ENCODE measurements at places on chromosomes 7 and 10.

DNA sequence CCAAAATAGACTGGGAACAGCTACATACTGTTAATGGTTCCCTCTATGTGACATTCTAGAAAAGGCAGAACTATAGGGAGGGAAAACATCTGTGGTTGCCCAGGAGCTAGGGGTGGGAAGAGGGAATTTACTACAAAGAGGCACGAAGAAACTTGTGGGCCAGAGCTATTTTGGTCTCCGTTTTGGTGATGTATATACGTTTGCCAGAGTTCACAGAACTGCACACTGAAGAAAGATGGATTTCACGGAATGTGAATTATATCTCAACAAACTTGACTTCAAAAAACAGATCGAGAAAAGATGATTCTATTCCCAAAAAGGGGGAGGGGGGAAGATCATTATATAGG, 386 bp upstream of the AS3MT start:
- peak overlapping the region; percentile 7 for H3K27ac ChIP-seq
- no peaks in the 10 kb centered on the region for H3K4me1 ChIP-seq
- DNase-seq: no peak
- H3K4me3 ChIP-seq: peak overlapping the region; percentile 52
- peaks cover 9% of the 10 kb centered on the region for H3K36me3 ChIP-seq

DNA sequence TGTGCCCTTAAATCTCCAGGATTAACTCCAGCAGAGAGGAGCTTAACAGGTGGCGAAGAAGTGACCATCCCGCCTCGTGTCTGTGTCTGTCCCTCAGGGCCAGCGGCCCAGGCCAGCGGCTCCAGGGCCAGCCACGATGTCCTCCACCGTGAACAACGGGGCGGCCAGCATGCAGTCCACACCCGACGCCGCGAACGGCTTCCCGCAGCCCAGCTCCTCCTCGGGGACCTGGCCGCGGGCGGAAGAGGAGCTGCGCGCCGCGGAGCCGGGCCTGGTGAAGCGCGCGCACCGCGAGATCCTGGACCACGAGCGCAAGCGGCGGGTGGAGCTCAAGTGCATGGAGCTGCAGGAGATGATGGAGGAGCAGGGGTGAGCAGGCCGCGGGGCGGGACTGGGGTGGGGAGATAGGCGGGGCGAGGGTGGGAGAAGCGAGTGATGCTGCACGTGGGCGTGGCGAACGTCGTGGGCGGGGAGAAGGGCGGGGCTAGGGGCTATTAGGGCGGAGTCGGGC, 33.3 kb downstream of the SRRM3 start:
- H3K27ac ChIP-seq: no peak overlapping the region
- no peak overlapping the region for H3K4me3 ChIP-seq
- H3K4me1 ChIP-seq: peaks cover 9% of the 10 kb centered on the region
- DNase-seq: no peak

GRCh38 chr7:22588351-22588750, 88.4 kb upstream of the STEAP1B start:
- DNase-seq: no peak
- H3K36me3 ChIP-seq: no peaks in the 10 kb centered on the region
- no peaks in the 10 kb centered on the region for H3K27me3 ChIP-seq
- no peak overlapping the region for H3K4me3 ChIP-seq

GRCh38 chr10:131436458-131436857, 124.9 kb upstream of the TCERG1L start:
- no peak overlapping the region for H3K27ac ChIP-seq
- no peaks in the 10 kb centered on the region for H3K36me3 ChIP-seq
- DNase-seq: no peak
- no peak overlapping the region for H3K4me3 ChIP-seq

DNA sequence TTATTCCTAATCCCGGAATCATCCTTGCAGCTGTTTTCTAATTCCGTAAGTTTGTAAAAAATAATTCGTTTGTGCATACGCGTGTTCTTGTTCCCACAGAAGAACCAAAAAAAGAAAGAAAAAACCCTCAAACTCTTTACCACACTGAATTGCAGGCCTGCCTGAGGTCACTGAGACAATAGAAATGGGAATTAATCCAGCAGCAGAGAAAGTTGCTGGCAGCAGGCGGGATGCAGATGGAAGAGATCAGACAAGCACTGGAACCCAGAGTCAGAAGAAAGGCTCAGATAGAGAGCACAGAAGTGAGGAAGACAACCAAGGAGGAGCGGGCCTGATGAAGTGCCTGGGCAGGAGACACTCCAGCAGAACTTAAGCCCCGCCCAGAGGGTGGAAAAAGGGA, 141.5 kb upstream of the VWC2 start:
- no peak for DNase-seq
- H3K36me3 ChIP-seq: no peaks in the 10 kb centered on the region
- no peaks in the 10 kb centered on the region for H3K27me3 ChIP-seq
- no peak overlapping the region for H3K27ac ChIP-seq
- no peak overlapping the region for H3K4me3 ChIP-seq

DNA sequence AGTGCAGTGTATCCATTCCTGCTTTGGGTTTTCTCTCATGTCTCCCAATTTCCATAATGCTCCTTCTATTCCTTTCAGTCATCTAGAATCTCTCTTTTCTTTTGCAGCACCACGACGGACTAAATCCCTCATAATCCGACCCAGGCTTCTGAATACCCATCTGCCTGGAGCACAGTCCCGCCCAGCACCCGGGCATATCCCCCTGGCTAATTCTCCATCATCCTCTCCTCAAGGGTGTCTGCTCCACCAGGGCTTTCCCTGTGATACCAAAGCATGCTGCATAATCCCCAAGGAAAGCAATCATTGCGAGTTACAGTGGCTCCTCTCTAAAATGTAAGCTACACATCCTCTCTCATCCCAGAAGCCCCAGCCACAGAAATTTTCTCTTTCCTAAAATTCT, 321.9 kb downstream of the CCDC3 start:
- no peaks in the 10 kb centered on the region for H3K27me3 ChIP-seq
- no peak overlapping the region for H3K27ac ChIP-seq
- no peaks in the 10 kb centered on the region for H3K36me3 ChIP-seq
- no peak for DNase-seq
- no peaks in the 10 kb centered on the region for H3K4me1 ChIP-seq
- no peak overlapping the region for H3K4me3 ChIP-seq

GRCh38 chr7:150620617-150621371, 11.4 kb downstream of the GIMAP6 start:
- H3K27me3 ChIP-seq: no peaks in the 10 kb centered on the region
- no peak overlapping the region for H3K4me3 ChIP-seq
- DNase-seq: no peak
- no peaks in the 10 kb centered on the region for H3K36me3 ChIP-seq
- no peaks in the 10 kb centered on the region for H3K4me1 ChIP-seq
- no peak overlapping the region for H3K27ac ChIP-seq

- peak overlapping the region; percentile 90 for H3K27ac ChIP-seq
- no peak overlapping the region for H3K4me3 ChIP-seq
- peak; percentile 40 for DNase-seq
- no peaks in the 10 kb centered on the region for H3K36me3 ChIP-seq
These were observed 221.3 kb downstream of the ARHGAP12 start for GRCh38 chr10:31707093-31708039.

DNA sequence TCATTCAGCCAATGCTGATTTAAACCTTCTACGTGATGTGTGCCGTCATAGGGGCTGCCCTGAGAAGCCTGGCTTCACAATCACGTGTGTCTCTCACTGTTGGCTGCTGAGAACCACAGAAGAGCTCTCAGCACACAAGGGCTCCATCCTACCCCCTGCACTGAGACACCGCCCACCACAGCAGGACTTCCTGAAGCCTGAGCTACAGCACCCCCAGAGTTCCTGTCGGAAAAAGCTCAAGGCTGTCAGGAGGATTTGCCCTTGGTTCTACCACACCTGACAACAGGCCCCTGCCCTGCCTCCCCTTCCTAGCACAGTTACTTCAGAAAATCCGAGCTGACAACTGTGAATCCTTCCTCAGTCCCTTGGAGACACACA, 191.9 kb downstream of the MAD1L1 start:
- H3K36me3 ChIP-seq: no peaks in the 10 kb centered on the region
- H3K27me3 ChIP-seq: no peaks in the 10 kb centered on the region
- DNase-seq: no peak
- H3K4me1 ChIP-seq: no peaks in the 10 kb centered on the region

- H3K27ac ChIP-seq: no peak overlapping the region
- no peaks in the 10 kb centered on the region for H3K4me1 ChIP-seq
- DNase-seq: no peak
These were observed 23.4 kb downstream of the ACSM6 start for GRCh38 chr10:95217476-95217875.

DNA sequence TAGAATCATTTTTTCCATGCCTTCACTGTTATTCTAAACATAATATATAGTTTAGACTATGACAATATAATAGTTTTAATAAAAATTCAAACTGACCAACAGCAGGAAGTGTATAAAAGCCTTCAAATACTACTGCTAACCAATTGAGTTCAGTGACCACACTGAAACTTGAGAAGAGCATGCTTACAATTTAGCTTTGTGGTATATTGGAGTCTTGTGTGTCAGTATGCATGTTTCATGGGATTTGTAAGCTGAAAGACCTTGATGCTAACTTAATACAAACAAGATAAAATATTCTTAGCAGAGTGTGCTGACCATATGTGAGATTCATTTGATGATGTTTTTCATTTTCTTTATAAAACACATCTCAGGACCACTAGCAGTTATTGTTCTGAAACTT, 395.5 kb downstream of the SUGCT start:
- no peak overlapping the region for H3K4me3 ChIP-seq
- no peaks in the 10 kb centered on the region for H3K4me1 ChIP-seq
- no peaks in the 10 kb centered on the region for H3K27me3 ChIP-seq
- no peak for DNase-seq

DNA sequence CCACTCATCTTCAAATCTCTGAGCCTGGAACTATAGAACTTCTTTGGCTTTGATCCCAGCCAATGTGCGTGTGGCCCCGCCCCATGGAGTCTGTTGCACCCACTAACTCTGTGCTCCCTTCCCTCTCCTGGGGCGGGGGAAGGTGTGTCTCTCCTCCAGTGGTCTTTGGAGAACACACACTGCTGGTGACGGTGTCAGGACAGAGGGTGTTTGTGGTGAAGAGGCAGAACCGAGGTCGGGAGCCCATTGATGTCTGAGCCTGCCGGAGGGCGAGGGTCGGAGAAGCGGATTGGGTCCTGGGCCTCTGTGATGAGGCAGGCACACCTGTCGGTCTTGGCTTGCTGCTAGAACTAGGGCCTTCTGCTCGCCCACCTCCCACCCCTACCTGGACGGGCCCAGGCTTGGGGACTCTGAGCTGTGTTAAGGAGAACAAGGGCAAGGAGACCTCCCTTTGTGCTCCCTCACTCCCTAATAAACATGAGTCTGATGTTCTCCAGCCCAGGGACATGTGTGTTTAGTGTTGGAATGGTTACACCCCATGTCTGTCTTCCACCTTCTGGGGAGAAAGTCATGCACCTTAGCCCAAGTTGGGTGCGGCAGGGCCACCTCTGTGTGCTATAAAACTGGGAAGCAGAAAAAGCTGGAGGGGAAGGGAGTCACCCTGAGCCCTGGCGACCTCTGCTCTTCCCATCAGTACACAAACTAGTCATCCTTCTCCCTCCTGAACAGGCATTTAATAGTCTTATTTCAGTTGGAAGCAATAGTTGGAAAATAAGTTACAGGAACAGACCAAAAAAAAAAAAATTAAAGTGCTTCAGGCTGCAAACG, 4.6 kb downstream of the TRAPPC14 start:
- no peak for DNase-seq
- H3K4me1 ChIP-seq: no peaks in the 10 kb centered on the region
- no peak overlapping the region for H3K4me3 ChIP-seq
- H3K27ac ChIP-seq: peak overlapping the region; percentile 49
- H3K27me3 ChIP-seq: no peaks in the 10 kb centered on the region
- no peaks in the 10 kb centered on the region for H3K36me3 ChIP-seq

- no peaks in the 10 kb centered on the region for H3K4me1 ChIP-seq
- no peak overlapping the region for H3K27ac ChIP-seq
- H3K27me3 ChIP-seq: no peaks in the 10 kb centered on the region
- H3K36me3 ChIP-seq: no peaks in the 10 kb centered on the region
- DNase-seq: no peak
- no peak overlapping the region for H3K4me3 ChIP-seq
These were observed 4.7 kb upstream of the CUBN start for GRCh38 chr10:17134282-17134681.

DNA sequence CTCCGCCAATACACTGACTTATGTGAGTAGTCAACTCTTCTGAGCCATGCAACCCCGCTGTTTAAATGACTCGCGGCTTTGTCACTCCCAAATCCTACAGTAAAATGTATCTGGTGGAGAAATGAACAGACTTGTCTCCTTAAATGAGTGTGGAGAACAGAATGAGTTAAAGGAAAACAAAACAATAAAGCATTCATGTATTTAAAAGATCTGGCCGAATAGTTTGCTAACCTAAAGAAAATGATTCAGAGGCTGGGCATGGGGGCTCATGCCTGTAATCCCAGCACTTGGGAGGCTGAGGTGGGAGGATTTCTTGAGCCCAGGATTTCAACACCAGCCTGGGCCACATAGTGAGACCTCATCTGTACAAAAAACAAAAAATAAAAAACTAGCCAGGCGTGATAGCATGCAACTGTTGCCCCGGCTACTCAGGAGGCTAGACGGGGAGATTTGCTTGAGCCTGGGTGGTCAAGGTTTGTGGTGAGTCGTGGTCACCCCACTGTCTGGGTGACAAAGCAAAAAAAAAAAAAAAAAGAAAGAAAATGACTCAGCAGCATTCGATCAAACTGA, 86.5 kb upstream of the PFKP start:
- no peaks in the 10 kb centered on the region for H3K4me1 ChIP-seq
- H3K27ac ChIP-seq: no peak overlapping the region
- no peaks in the 10 kb centered on the region for H3K27me3 ChIP-seq
- H3K36me3 ChIP-seq: no peaks in the 10 kb centered on the region

- no peaks in the 10 kb centered on the region for H3K36me3 ChIP-seq
- H3K27ac ChIP-seq: no peak overlapping the region
- H3K4me3 ChIP-seq: no peak overlapping the region
- no peaks in the 10 kb centered on the region for H3K4me1 ChIP-seq
These were observed 29.3 kb downstream of the TMEM196 start for GRCh38 chr7:19744075-19744474.

GRCh38 chr7:27883696-27884095, 143.7 kb downstream of the TAX1BP1 start:
- H3K4me3 ChIP-seq: no peak overlapping the region
- H3K36me3 ChIP-seq: no peaks in the 10 kb centered on the region
- no peak for DNase-seq
- no peak overlapping the region for H3K27ac ChIP-seq
- H3K27me3 ChIP-seq: no peaks in the 10 kb centered on the region
- H3K4me1 ChIP-seq: no peaks in the 10 kb centered on the region

DNA sequence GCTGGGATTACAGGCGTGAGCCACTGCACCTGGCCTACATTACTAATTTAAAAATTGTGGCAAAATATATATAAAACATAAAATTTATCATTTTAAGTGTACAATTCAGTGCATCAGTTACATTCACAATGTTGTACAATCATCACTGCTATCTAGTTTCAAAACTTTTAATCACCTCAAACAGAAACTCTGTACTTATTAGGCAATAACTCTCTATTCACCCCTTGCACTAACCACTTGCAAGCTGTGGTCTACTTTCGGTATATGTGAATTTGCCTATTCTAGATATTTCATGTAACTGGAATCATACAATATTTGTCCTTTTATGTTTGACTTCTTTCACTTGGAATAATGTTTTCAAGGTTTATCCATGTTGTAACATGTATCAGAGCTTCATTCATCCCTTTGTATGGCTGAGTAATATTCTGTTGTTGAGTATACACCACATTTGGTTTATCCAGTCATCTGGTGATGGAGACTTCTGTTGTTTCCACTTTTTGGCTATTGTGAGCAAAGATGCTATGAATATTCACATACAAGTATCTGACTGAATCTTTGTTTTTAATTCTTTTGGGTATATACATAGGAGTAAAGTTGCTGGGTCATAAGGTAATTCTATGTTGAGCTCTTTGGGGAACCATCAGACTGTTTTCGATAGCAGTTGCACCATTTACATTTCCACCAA, 14.3 kb upstream of the ELOVL3 start:
- H3K4me1 ChIP-seq: no peaks in the 10 kb centered on the region
- H3K27ac ChIP-seq: no peak overlapping the region
- H3K27me3 ChIP-seq: no peaks in the 10 kb centered on the region
- DNase-seq: no peak
- H3K4me3 ChIP-seq: no peak overlapping the region

Data from tibial nerve (tissue), 4 donors.